ENCODE measurements at places on chromosomes 12 and 14. TPM values are rescaled to one million over a fixed set of nuclear protein-coding genes. Genes with fewer than 3 reads are reported as not detected.

- DNase-seq = peak; percentile 12
Observed at GRCh38 chr14:66009089-66009488, 477.1 kb upstream of the CCDC196 start.

DNA sequence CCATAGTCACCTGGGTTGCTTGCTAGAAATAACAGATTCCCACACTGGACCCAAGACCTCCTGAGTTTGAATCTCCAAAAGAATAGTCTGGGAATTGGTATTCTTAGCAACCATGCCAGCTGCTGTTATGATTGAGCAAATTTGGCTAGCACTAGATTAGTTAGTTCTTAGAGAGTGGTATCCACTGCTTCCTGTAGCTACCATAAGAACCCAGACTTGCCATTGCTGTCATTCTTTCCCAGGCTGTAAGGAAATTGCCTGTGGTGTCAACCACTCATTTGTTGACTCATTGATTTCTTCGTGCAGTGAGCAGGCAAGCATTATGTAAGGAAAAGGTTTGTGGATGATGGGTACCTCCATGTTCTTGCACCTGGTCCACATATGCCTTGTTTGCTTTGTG, 201.8 kb upstream of the RGS6 start:
- no peak for DNase-seq

GRCh38 chr14:104203071-104203425, 64.7 kb downstream of the KIF26A start:
- DNase-seq = no peak

DNA sequence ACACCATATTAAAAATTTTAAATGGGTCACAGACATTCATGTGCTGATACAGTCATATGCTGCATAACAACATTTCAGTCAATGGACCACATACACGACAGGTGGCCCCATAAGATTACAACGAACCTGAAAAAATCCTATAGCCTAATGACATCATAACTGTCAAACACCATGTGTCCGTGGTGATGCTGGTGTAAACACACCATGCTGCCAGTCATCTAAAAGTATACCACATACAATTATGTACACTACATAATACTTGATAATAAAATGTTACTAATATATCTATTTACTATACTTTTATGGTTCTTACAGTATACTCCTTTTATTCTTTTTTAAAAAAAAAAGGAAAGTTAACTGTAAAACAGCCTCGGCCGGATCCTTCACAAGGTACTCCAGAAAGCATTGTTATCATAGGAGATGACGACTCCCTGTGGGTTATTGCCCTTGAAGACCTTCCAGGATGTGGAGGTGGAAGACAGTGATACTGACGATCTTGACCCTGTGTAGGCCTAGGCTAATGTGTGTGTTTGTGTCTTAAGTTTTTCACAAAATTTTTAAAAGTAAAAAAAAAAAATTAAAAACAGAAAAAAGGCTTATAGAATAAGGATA, 5.0 kb upstream of the TDG start:
- DNase-seq = no peak

- no peak for DNase-seq
Observed at GRCh38 chr12:12676605-12677004, 19.4 kb downstream of the GPR19 start.

DNA sequence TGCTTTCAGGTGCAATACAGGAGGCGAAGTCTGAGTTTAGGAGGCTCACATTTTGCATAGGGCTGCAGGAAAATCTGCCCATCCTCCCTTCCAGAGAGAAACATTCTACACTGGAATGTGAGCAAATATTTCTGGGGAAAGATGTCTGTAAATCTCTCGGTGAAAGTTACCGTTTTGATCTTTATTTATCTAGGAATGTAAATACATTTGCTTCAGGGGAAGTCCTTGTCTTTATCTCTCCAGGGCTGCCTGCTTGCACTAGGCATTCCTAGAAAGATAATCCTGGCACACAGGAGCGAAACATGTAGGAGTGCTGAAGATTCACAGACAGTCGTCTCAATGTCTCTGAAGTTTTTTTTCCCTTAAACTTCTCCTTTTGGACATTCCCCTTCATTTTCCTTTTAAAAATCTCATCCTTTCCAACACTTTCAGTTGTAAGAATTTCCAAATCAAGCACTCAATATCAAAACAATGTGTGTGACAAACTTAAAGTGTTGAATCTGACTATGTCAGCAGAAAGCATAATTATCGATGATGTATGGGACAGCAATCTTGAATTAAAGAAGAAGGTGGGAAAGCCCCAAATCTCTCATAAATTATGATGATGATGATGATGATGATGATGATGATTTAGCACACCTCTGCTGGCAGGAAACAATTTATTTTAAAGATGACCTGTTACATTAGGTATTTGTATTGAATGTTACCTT, 113.4 kb upstream of the RESF1 start:
- DNase-seq = no peak

DNA sequence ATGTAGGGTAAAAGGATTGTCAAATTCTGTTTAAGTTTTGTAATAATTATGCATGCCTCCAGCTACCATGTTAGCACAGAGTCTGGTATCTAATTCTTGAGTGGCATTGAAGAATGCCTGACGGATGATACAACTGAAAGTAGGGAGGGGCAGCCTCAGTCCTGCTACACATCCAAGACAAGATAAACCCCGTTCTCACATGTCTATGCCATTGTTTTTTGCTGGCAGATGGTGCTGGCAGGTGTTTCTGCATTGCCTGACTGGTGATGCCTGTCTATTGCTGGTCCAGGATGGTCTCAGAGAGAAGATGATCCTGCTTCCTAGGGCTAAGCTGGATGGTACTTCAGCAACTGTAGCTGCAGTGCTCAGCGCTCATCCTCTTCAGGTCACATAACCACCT, 245.8 kb upstream of the NAV3 start:
- DNase-seq = no peak

DNA sequence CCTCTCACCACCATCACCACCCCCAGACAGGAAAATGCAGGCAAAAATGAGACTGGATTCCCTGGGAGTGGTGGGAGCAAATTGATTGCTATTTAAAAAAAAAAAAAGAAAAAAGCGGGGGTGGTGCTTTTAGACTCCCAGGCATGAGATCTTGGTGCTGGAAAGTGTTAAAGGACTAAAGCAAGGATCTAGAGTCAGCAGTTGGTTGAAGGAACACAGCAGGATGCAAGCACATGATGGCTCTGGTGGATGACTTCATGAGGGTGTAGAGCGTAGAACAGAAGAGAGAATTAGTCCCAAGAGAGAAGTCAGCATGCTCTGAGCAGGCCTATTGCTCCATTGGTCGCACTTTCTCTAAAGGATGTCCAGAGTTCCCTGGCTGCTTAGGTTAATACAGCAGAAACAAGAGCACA, 183.8 kb upstream of the HMGA2 start:
- peak; percentile 64 for DNase-seq

DNA sequence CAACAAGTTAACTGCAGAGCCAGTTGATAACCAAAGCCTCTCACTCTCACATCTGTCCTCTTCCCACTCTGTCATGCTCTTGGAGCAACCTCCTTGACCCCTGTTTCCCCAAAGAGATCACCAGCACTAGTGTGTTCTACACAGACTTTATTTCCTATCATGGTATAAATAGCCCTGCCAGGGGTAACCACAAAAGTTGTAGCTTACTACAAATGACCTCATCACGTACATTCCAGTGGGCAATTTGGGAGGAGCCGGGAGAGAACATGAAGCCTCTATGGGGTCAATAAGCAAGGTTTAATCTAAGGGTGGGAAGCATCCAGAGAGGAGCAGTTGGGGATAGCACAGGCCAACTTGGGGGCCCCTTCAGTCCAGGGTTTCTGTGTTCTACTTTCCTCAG, 186.5 kb downstream of the KCNA5 start:
- DNase-seq = peak; percentile 77

- no peak for DNase-seq
Observed at GRCh38 chr12:128702371-128702770, 121.4 kb downstream of the SLC15A4 start.

DNA sequence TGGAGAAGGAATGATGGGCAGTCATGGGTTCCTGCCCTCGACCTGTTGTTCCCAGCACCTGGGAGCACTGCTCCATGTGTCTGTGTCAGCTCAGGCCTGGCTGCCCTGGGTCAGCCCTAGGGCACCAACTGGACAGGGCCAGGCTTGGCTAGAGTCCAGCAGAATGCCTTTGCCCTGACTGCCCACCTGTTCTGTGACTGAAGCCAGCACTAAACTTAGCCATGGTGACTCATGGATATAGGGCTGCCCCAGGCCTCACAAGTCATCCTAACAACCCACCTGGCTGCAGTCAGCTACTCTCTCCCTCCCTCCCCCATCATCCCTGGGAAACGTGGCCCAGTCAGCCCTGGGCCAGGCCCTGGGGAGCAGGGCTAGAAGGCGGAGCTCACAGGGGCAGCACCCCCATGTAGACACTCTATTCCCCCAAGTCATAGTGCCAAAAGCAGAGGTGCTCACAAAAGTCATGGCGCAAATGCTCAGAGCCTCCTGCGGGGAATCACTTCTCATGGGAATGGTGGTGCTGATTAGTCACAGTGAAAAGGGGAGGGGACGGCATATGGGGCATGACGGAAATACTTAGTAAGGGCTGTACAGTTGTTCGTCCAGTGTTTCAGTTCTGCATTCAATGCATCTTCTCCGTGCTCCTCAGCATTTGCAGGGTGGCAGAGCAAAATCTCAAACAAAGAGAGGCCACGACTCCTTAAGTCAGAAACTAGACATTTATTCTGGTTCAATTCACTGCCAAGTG, 52.0 kb upstream of the NTF3 start:
- no peak for DNase-seq

DNA sequence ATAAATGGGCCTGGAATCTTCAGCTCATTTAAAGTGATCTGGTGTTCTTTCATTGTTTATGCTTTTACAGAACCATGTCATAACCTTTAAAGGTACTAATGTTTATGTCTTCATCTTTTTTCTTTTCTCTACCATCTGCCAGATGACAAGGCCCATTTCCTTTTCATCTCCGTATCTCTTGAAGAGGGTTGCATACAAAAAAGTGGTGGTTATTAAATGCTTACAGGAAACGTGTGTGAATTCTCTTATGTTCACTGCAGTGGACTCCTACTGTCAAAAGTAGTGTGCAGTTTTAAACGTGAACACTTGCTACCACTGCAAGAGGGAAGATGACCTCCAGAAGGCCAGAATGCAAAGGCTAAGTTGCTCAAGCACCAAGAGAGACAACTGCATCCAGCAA, 91.4 kb downstream of the TTC7B start:
- no peak for DNase-seq

GRCh38 chr12:92111256-92111655, 34.4 kb downstream of the BTG1 start:
- DNase-seq = no peak

PKP2 gene
- 0.11 TPM for polyA plus RNA-seq

KRT86 gene
- not detected for polyA plus RNA-seq

RFX4 gene
- not detected for polyA plus RNA-seq

RBMS2 gene
- 43.6 TPM for polyA plus RNA-seq

HOXC11 gene
- polyA plus RNA-seq = not detected

TAS2R50 gene
- polyA plus RNA-seq = not detected

RNASE7 gene
- polyA plus RNA-seq = not detected

PHETA1 gene
- polyA plus RNA-seq = 6.6 TPM

CCDC60 gene
- not detected for polyA plus RNA-seq
